ENCODE measurements at places on chromosomes 13 and 19.
A peak's percentile ranks its signal among the peaks of the same experiment; 100 is the strongest.

GRCh38 chr13:110127986-110128511 is 178.9 kb downstream of the COL4A1 start:
- DNase-seq = no peak

- peak; percentile 94 for DNase-seq
Observed at GRCh38 chr13:50893211-50893852, 16.3 kb upstream of the RNASEH2B start.

- no peak for DNase-seq
Observed at GRCh38 chr13:100540621-100541020, 48.0 kb downstream of the GGACT start.

DNA sequence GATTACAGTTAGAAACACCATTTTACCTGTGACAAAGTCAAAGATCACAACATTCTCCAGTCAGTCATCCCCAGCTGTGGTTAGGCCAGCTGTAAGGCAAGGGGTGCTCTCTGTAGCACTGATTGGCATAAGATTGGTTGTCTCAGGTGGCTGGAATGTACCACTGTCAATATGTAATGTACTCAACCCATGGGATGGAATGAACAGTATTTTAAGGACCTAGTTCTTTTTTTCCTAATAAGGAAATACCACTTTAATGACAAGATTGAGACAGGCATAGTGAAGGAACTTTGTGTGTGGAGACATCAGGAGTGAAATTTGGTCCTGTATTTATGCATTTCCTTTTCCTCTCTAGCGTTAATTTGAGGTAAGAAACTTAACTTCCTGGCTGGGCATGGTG is 310.7 kb downstream of the ITGBL1 start:
- no peak for DNase-seq

Measured in SK-N-MC (cell line).